ENCODE measurements at places on chromosomes 12 and 14. TPM values are rescaled to one million over a fixed set of nuclear protein-coding genes. Genes with fewer than 3 reads are reported as not detected.

Gene COPS7A
- total RNA-seq: 53.3 TPM

Gene NDRG2
- total RNA-seq: 3.2 TPM

Gene BEGAIN
- total RNA-seq: 10.0 TPM

Gene MMP17
- total RNA-seq: 13.3 TPM

Gene KCNH3
- total RNA-seq: 3.0 TPM

Gene CLEC14A
- total RNA-seq: not detected

Gene COX8C
- not detected for total RNA-seq

Gene IPO4
- total RNA-seq: 91.3 TPM

Gene KRT72
- not detected for total RNA-seq

Gene RASSF9
- 0.46 TPM for total RNA-seq

Gene HOXC5
- 0.81 TPM for total RNA-seq

Gene PTPRB
- 1.0 TPM for total RNA-seq

Gene ENDOU
- total RNA-seq: not detected

Gene ZDHHC22
- 0.30 TPM for total RNA-seq

Gene MGP
- not detected for total RNA-seq

Gene KRT77
- total RNA-seq: not detected

Gene CISTR
- not detected for total RNA-seq
